NCI-H69 (cell line): ENCODE measurements at places on chromosomes 3 and 15.

- no peak for DNase-seq
Measured at GRCh38 chr15:27241943-27242342, 271.0 kb downstream of the GABRG3 start.

- DNase-seq = no peak
Measured at GRCh38 chr3:74624301-74624700, 9.8 kb upstream of the CNTN3 start.

GRCh38 chr3:54966979-54967378 lies 39.1 kb upstream of the LRTM1 start:
- peak; percentile 76 for DNase-seq

GRCh38 chr15:72077950-72078349 lies 40.0 kb downstream of the MYO9A start:
- DNase-seq = no peak

DNA sequence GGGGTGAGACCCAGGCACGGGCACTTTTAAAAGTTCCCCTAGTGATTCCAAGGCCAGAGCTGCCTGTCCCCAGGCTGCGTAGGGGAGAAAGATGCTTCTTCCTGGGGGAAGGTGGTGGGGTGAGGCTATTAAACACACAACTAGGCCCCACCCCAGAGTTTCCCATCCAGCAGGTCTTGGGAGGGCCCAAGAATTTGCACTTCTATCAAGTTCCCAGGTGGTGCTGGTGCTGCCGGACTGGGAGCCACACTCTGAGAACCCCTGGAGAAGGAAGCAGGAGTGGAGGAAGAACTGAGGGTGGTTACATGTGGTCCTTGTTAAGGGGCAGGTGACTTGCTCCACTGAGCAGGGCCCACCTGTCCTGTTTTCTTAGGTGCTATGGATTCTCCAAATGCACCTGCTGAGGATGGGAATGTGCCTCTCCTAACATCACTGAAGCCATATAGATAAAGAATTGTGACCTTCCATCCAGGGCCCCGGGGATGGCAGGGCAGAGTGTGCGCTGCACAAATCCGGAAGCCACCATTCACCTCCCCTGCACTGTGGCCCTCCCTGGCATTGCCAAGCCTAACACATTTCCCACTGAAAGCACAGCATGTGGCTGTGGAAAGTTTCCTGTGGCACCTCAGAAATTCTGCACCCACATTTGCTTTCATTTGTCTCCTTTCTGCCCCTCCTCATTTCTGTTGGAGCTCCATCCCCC lies 111.5 kb upstream of the MEF2A start:
- DNase-seq = no peak

- DNase-seq = peak; percentile 86
Measured at GRCh38 chr15:90095521-90095959, 6.7 kb downstream of the IDH2 start.

DNA sequence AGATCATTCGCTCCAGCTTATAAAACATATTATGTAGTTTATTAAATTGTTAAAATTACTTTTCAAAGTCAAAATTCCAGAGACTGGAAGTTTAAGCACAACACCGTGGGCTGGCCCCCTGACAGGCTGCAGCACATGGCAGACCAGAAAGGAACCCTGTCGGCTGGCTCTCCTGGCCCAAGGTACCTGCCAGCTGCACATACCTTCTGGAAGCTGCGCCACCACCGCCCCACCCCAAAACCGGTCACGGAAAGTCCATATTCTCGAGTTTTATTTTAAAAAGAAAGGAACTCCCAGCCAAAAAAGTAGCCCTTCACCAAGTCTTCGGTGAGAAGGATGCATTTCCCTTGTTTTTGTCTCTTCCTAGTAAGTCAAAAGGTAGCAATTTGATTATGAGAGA lies 94.6 kb downstream of the FOXP1 start:
- no peak for DNase-seq

- no peak for DNase-seq
Measured at GRCh38 chr15:67892559-67893377, 52.9 kb upstream of the RNU6-1 start.

DNA sequence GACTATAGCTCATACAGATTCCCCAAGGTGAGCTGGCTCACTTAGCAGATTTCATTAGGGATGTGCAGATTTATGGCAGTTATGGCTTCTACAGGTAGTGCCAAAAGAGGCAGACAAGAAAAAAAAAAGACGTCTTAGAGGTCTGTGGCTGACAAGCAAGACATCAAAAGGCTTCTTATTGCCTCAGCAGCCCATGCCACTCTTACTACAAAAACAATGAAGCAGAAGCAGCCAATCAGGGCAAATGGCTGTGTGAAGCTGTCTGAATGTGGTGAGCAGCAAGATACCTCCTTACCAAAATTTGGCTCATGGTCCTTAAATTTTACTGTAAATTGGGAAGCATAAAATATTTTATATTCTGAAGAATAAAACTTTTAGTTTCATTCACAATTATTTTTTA lies 557.5 kb upstream of the GOLIM4 start:
- peak; percentile 26 for DNase-seq

GRCh38 chr3:54951405-54951804 lies 23.5 kb upstream of the LRTM1 start:
- DNase-seq = peak; percentile 43

DNA sequence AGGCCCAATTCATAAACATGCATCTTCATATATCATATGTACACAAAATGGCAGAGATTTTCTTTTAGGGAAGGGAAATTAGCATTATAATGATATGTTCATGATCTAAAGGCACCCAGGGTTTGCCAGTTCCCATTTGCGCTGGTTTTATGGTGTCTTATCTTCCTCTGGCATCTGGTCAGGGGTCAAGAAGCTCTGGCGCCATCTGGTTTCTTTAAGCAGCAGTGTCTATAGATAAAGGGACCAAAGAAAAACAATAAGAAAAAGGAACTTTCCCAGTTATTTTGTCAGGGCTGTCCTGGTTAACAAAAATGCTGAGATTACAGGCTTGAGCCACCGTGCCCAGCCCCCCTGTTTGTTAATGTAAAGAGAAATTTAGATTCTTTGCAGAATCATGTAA lies 3.3 kb upstream of the DCP1A start:
- peak; percentile 43 for DNase-seq

GRCh38 chr3:24174614-24175013 lies 229.5 kb downstream of the NR1D2 start:
- DNase-seq = no peak
